ENCODE measurements at places on chromosomes 5 and 9.
A peak's percentile ranks its signal among the peaks of the same experiment; 100 is the strongest.

DNA sequence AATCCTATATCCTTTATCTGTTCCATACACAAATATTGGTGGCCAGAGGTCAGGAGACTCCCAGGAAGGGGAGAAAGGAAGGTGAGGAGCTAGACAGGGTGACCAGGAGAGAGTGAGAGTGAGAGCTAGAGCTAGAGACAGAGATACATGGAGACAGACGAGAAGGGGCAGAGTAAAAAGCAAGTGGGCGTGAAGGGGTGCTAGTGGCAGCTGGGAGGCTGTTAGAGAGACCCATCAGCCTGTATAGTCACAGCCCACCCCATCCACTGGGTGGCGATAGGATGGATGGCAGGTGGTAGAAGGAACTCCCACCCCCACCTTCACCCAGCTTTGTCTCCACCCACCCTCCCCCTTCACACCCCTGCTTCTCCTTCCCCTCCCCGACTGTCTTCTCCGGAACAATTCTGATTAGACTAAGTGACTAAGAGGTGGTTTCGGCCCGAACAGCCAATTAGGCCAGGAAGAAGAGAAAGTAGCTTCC, 32.8 kb downstream of the PCDH1 start:
- no peak for DNase-seq

- no peak for DNase-seq
Measured at GRCh38 chr9:37925786-37926736, 22.1 kb upstream of the SLC25A51 start.

DNA sequence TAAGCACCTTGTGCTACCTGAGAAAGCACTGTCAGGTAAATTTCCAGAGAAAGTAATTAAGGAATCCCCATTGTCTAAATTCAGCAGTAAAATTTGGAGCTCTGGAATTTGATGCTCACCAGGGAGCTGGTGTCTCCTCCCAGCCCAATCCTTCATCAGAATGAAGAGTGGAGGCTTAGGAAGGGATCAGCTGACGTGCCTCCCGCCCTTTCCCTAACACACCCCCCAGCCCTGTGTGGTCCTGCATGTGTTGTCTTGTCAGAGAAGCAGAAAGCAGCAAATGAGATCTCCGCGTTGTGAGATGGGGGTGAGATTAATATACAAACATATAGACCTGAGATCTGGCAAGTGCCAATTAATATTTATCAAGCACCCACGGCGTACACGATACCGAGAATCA, 26.9 kb upstream of the BARHL1 start:
- no peak for DNase-seq

GRCh38 chr5:151213803-151214613, 9.9 kb downstream of the CCDC69 start:
- peak; percentile 94 for DNase-seq

DNA sequence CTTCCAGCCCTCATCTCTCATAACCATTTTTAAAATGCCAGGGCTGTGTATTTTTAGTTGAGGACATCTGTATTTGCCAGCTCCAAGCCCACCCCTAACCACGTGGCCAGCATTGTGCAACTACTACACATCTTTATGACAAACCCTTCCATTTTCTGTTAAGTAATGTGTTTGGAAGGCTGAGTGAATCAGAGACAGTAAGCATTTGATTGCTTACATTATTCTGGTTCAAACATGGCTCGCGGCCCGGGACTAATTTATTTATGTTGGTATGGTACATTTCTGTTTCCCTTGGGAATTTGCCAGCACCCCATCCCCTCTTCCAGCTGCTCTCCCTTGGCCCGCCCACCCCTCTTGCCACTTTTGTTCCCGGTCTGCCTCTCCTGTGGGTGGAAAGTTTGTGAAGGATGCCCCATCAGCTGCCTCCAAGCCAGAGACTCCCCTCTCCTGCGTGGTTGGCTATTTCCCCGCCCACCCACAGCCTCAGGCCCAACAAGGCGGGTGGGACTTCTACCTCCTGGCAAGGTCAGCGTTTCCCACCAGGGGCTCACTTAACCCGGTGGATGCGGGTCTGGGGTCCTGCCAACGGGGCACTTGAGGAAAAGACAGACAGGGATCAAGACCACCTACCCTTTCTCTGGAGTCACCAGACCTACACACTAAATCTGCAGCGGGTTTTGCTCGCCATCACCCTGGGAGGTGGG, 162.2 kb downstream of the HSD17B3 start:
- no peak for DNase-seq

DNA sequence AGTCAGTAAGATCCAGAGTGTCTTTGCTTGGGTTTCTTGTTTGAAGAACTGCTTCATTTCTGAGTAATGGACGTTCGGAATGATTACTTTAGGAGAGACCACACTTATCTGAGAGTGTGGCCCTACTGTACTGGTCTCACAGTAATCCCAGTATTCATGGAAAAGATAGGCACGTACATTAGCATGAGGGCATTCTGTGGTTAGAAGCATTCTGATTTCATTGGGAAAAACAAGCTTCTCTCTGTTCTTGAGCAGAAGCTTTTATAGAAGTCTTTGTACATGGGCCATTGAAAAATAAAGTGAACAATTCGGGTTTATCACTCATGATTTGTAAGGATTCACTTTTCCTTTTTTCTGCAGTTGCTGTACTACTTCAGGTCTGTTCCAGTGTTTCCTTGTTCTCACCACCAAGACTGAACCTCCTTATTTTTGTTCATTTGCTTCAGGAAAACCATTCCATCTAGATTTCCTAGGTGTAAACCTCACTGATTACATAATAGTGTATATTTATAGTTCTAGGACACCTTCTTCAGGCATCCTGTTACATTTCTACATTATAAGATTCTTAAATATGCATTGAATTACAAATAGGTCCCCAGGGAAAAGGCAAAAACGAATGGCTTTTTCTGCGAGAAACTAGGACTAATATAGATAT, 10.1 kb downstream of the TGFBR1 start:
- DNase-seq, result no peak

- no peak for DNase-seq
Measured at GRCh38 chr5:3265131-3265885, 330.3 kb upstream of the IRX1 start.

GRCh38 chr5:78537821-78538220, 110.8 kb downstream of the LHFPL2 start:
- peak; percentile 34 for DNase-seq

GRCh38 chr9:18438300-18438925, 35.5 kb upstream of the ADAMTSL1 start:
- no peak for DNase-seq
